ENCODE measurements at places on chromosomes 7 and 10. TPM values are rescaled to one million over a fixed set of nuclear protein-coding genes. Genes with fewer than 3 reads are reported as not detected.

DNA sequence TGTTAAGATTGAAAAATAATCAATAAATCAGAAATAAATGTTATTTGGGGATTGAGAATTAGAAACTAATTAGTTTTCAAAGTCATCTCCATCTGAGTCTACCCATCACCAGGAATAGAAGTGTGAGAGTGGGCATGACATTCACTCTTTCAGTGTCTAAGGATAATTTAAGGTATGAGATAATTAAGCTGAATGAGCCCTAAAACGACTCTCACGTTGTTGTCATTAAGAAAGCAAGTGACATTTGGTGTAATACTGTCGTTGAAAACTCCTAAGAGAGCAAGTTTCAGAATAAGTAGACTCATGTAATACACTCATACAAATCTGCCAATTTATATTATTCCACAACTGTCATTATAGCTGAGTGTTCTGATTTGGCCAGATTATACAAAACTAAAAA lies 7.1 kb downstream of the AGMO start:
- DNase-seq, result no peak

Gene FAM13C
- 9.7 TPM for polyA plus RNA-seq

GRCh38 chr10:77696584-77696983 lies 59.0 kb upstream of the KCNMA1 start:
- no peak for DNase-seq

DNA sequence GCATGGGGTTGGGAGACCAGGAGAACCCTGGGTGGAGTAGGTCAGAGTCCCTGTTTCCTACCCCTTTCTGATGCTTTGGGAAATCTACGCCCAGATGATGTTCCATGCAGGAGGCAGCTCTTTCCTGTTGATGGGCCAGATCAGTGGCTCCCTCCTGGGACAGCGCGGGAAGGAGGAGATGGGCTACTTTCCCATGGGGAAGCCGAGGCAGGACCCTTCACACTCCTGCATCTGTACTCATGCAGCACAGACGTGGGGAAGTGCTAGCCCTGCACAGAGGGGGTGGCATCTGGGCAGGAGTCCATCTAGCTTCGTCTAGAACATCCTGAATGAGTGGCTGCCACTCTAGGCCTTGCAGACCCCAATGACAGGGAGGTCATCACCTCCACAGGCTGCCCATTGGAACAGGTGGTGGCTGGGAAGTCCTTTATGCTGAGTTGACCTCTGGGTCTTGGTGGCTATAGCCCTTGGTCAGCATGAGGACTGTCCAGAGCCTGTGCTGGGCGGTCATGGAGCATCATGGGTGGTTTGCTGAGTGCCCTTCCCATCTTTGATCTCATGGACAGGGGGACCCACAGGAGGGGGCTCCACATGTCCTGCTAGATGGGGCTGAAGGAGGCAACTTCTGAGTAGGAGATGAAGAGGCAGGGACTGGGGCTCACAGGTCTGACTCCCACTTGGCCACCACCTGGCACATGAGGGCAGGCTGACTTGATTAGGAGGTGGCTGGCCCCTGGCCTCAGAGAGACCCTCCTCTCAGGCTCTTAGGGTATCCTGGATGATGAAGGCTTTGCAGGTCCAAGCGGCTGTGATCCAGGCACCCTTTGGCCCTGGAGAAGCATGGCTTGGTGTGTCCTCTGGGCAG lies 24.6 kb downstream of the RAMP3 start:
- no peak for DNase-seq

Gene ACTL6B
- not detected for polyA plus RNA-seq

Gene EGFR
- polyA plus RNA-seq, result 32.6 TPM

DNA sequence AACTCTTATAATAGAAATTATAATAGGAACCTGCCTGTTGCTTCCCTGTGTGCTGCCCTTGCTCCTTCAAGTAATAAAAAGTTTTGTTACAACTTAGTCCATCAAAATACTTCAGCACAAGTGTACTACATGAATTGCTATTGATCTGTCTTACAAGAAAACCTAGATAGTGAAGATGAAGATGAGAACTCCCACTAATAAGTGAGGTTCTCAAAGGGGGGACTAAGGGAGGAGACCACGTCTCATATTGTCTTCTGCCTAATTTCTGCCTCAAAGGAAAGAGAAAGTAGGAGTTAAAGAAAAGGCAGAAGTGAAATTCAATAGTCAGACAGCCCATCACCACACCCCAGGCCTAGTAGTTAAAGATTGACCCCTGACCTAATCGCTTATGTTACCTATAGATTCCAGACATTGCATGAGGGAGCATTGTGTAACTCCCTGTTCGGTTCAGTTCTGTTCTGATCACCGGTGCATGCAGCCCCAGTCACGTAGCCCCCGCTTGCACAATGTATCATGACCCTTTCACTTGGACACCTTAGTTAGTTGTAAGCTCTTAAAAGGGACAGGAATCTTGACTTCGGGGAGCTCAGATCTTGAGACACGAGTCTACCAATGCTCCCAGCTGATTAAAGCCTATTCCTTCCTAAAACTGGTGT lies 18.2 kb upstream of the CHST3 start:
- no peak for DNase-seq

- no peak for DNase-seq
Observed at GRCh38 chr7:158527915-158528502, 59.6 kb downstream of the PTPRN2 start.
